H9 (cell line): ENCODE measurements at places on chromosomes 4 and X. TPM values are rescaled to one million over a fixed set of nuclear protein-coding genes. Genes with fewer than 3 reads are reported as not detected.

- DNase-seq = no peak
Measured at GRCh38 chrX:72641611-72642010, 69.0 kb upstream of the HDAC8 start.

DNA sequence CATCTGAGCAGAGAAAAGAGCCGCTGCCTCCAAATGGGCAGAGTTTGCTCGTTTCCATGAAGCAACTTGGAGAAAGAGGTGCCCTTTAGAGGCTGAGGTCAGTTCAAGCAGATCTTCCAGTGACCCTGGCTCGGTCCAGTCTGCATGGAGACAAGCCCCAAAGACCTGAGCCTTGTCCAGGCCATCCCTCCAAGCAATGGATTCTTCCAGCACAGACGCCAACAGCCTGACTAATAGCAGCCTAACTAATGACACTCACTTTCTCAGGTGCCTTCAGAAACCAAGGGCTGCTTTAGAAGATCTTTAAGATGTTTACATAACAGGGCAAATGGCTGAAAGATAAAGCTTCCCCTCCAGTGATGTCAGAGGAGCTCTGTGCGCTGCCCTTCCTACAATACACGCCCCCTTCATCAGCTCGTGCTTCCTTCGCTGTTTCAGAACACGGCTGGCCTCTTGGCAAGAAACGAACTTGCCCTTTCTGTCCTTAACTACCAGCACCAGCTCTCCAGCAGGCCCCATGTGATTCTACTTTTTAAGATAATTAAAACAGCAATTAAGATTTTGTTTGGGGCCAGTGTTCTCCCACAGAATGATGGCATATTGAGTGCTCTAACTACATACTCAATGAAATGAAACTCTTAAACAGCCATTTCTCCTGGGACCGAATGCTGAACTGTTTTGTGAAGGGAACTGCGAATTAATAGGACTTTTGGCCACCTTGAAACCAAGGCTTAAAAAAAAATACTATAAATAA, 119.0 kb downstream of the GPR143 start:
- no peak for DNase-seq

- no peak for DNase-seq
Measured at GRCh38 chr4:153955327-153955726, 166.4 kb upstream of the SFRP2 start.

NPY1R gene
- total RNA-seq = 24.0 and 27.3 TPM in 2 replicates

CLCN4 gene
- 4.7 and 6.9 TPM in 2 replicates for total RNA-seq

DNA sequence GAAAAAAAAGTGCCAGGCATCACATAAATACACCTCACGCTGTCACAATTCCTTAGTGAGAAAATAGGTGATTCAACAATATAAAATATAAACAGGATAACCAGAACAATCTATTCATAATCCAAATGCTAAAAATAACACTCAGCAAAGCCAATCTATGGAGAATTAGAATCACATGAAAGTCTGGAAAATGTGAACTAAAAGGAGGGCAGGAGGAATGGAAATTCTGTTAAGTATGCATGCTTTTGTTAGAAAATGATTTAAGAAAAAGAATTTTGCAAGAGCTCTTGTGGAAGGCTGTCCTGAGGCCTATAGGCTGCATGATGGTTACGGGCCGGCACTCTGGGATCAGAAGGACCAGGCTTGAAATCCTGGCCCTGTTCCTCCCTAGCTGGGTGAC, 70.6 kb upstream of the PROM1 start:
- no peak for DNase-seq

HTRA3 gene
- total RNA-seq = 2.9 and 3.0 TPM in 2 replicates

UPF3B gene
- 29.8 and 31.5 TPM in 2 replicates for total RNA-seq

DNA sequence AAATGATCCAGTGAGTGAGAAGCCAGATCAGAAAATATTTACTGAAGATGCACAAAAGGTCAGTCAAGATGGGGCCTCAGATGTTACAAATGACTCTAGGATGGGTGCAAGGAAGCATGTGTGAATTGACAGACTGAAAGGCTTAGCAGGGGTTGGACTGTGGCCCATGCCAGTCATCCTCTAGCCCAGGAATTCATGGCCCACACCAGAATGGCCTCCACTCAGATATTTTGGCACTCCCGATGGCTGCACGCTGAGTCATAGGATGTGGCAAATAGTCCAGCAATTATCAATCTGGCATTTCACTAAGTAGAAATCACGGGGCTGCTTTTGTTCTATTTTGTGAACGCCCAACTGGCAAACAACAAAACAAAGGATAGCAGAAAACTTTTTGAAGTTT, 406.5 kb downstream of the IQCM start:
- DNase-seq = no peak

GRCh38 chr4:4914059-4914820, 54.8 kb downstream of the MSX1 start:
- DNase-seq = no peak

- no peak for DNase-seq
Measured at GRCh38 chr4:176156656-176157055, 38.7 kb downstream of the SPATA4 start.

- DNase-seq = no peak
Measured at GRCh38 chr4:168707205-168707604, 210.4 kb downstream of the PALLD start.

SPP1 gene
- total RNA-seq = 13.2 and 15.5 TPM in 2 replicates

TLR2 gene
- total RNA-seq = 0.90 and 1.0 TPM in 2 replicates

DNA sequence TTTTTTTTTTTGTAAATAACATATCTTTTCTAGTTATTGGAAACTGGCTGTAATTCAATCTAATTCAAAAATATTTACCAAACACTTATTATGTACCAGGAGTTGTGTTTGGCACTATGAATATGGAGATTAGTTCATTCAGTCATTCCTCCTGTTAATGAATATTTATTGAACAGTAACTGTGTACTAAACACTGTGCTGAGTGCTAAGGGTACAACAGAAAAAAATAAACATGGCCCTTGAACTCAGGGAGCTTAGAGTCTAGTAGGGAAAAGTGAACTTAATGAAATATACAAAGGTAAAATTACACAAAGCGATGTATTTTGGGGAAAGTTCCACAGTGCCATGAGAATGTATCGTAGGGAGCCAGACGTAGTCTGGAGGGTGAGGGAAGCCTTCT, 87.1 kb downstream of the STK32B start:
- no peak for DNase-seq

- no peak for DNase-seq
Measured at GRCh38 chrX:44162964-44163475, 180.5 kb downstream of the EFHC2 start.
